ENCODE measurements at places on chromosomes 12 and 14.

- DNase-seq = no peak
These were observed 58.6 kb downstream of the ABCC9 start for GRCh38 chr12:21882635-21883034.

- no peak for DNase-seq
These were observed 486.2 kb downstream of the NELL2 start for GRCh38 chr12:44389896-44390295.

GRCh38 chr12:53928054-53928835 is 10.4 kb upstream of the HOXC13 start:
- DNase-seq = no peak

DNA sequence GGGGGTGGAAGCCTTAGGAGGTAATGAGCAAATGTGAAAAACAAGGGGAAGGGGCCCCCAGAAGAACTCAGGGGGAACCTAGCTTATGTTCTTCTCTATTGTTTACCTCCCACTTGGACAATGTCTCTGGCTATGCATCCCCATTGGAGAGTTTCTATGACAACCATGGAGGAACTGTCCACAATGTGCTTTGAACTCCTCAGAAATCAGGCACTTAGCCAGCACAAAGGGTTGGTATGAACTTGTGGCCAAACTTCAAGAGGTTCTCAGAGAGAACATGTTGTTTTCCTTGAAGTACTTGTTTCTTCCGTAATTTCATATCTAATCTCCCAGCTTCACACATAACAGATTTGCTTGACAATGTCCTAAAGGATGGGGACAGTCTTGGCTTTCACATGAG is 202.8 kb upstream of the PELI2 start:
- no peak for DNase-seq

Measured in stimulated activated CD8-positive, alpha-beta memory T cell treated with anti-CD3 and anti-CD28 coated beads, Interleukin-7, amount 100 ng/mL, for 1 hour (primary cell).